ENCODE measurements at places on chromosomes 7 and 10.

DNA sequence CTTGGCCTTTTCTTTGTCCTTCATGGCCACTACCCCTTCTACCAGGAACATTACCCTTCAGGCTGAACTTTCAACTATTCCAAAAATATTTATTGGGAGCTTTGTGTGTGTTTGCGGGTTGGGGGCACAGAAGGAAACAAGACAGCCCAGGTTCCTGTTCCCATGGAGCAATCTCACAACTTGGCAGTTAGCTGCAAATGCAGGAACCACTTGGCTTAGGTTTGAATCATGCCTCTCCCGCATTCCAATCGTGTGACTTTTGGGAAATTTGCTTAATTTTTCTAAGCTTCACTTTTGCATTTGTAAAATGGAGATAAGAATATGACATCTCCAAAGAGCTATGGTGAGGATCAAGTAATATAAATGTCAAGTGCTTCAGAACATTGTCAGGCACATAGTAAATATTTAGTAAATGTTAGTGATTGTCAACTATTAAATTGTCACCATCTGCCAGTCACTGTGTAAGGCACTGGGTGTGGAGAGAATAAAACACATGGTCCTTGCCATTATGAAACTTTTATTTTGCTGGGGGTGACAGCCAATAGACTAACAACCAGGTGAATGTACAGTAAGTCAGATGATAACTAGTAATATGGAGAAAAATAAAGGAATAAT lies 277.1 kb downstream of the SNX13 start:
- DNase-seq: no peak

DNA sequence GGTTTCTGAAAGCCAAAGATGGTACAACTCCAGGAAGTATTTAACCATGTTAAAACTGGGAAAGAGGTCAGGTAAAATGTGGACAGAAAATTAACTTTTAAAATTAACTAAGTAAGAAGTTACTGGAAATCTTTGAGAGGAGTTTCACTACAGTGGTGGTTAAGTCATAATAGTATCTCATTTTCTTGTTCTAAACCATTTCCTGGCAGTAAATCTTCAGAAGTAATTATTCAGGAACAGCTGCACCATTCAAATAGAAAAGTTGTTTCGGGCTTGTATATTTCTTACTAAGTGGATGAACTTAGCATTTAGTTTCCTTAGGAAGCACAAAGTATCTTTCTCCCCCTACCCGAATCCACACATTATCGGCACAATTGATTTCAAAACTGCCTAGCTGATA lies 27.1 kb downstream of the COPG2 start:
- no peak for DNase-seq

DNA sequence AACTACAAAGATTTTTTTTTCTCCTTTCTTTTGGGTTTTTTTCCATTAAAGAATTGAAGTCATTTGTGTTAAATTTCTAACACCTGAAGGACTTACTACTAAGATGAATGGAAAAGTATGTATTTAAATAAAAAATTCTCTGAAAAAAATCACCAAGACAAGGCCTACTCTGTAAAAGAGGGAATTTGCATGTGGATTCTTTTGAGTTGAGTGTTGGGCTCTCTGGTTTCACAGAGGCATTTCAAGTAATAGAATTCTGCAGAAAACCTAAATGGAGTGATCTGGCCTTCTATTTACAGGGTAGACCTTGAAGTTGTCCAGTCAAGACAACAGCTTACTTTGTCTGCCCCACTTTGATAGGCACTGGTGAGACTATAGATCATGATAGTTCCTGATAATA lies 4.1 kb downstream of the LRRC17 start:
- DNase-seq: no peak

- DNase-seq: no peak
Measured at GRCh38 chr10:18260310-18260922, 120.2 kb downstream of the CACNB2 start.

- no peak for DNase-seq
Measured at GRCh38 chr7:27826357-27826756, 86.4 kb downstream of the TAX1BP1 start.

DNA sequence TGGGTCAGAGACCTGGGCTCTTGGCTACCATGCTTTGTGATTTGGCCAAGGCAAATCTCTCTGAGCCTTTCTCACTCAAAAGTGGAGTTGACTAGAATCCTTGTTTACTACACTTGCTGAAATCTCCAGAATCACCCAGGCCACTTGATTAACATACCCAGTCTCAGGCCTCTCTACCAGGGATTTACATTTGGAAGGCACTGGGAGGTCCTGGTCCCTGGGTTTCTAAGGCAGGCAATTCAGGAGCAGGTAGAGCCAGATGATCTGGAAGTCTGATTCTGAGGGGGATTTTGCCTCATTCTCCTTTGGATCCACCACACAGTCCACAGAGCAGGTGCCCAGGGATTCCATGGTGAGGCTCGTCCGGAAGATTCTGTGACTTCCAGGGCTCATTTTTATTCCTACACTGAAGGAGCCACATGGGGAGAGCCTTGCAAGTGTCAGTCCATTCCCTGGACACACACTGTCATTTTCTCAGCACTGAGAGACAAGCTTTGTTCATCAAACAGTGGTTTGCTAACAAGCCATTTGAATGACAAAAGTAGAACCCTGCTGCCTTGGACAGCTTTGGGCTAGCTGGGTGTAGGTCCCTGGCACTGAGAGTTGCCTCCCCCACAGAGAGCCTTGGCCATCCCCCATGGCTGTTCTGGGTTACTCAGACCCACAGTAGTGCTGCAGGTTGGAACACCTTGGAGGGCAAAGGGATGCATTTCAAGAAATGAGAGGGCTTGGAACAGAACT lies 74.2 kb downstream of the NOC3L start:
- no peak for DNase-seq

DNA sequence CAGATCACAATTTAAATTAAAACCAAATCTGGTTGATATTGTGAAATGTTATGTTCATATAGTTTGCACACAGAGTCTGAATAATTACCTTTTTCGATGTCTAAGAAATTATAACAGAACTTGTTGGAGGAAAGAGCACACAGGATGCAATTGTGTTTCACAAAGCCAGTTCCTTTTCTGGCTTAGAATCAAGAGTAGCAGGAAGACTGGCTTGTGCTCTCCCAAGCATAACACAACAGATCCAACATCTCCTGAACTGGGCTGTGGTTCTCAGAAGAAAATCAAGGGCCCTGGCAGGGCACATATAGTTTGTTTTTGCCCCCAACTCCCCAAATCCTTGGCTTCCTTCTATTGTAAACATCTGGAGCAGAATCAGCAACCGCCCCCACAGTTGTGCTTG lies 62.7 kb downstream of the LRRC4 start:
- no peak for DNase-seq

DNA sequence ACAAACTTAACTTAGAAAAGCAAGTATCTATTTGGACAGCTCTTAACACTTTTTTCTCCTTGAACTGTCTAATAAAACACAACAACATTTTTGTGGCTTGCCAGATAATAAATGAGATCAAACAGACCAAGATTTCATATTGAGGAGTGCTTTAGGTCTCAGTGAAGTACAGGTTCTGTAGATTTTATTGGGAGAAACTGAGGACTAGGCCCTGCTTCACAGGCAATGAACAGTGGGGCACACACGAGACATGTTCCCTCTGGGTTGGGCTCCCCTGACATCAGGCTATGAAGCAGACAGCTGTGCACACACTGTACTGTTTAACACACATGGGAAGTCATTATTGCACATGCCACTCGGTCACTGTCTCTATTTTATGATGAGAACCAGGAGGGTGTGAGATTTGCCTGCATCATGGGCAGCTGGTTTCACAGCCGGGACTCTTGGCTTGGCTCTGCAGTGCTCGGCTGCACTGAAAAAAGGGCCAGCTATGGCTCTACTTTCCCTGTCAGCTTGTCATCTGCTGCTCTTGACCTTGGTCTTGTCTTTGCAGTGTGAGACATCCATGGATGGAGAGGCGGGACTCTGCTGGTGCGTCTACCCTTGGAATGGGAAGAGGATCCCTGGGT lies 4.2 kb downstream of the IGFBP1 start:
- no peak for DNase-seq

GRCh38 chr10:102410429-102411073 lies 8.0 kb downstream of the PSD start:
- no peak for DNase-seq

All from NCI-H1436 treated with DMSO at 0.1 percent for 48 hours (cell line).